Stimulated activated CD8-positive, alpha-beta memory T cell treated with anti-CD3 and anti-CD28 coated beads, Interleukin-12 subunit alpha, Interleukin-12 subunit beta, amount 100 ng/mL, for 4 hours (primary cell): ENCODE measurements at places on chromosomes 3 and 15.

DNA sequence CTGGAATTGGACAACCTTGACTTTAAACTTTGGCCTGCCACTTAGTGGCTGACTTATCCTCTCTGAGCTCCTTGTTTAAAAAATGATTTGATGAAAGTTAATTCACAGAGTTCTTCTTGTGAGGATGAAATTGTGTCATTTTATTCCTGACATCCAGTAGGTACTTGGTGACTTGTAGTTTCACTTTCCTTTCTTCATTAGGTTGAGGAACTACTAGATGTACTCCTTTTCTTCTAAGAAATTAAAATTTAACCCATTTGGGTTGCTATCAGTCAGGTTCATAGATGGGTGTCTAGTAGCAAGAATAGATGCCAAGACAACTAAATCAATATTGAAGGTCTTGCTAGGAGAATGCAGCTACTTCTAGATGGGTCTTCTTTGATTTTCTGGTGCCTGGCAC, 5.2 kb downstream of the NR1D2 start:
- no peak for DNase-seq

DNA sequence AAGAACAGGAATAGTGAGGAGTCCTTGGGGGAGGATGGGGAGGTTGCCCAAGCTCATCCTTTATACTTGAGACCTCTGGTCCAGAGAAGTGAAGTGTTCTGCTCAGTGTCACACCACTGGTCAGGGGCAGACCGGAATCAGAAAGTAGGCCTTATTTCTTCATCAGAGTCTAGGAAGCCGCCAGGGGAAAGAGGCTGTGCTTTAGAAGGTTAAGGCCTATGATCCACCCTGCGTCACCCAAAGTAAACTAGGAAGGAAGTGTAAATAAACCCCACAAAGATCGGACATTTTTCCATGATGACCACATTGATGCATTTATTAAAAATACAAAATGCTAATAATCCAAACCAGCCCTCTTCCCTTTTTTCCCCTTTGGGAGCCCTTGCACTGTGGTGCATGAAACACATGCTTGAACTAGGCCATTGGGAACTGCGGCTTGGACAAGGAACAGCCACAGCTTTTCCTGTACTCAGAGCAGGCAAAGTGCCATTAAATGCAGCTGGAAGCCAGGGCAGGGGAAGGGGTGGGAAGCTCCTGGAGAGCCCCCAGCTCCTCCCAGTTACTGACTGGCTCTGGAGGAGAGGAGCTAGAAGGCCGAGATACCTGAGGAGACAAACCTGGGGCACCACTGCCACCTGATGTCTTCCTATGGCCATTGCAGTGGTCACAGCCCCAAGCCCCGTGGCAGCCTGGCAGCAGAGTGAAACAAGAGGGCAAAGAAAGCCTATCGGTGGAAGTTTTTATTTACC, 37.0 kb downstream of the CDC25A start:
- peak; percentile 24 for DNase-seq

GRCh38 chr15:41698779-41699178, 38.6 kb downstream of the MGA start:
- no peak for DNase-seq

GRCh38 chr3:65883613-65884012, 155.1 kb downstream of the MAGI1 start:
- no peak for DNase-seq

GRCh38 chr3:123628996-123629746, 44.3 kb upstream of the HACD2 start:
- DNase-seq, result no peak

GRCh38 chr3:14431452-14431916, 29.1 kb downstream of the SLC6A6 start:
- no peak for DNase-seq

- DNase-seq, result no peak
Observed at GRCh38 chr3:127214975-127215374, 22.0 kb downstream of the PRR23E start.
